ENCODE measurements at places on chromosomes 5 and 9.

DNA sequence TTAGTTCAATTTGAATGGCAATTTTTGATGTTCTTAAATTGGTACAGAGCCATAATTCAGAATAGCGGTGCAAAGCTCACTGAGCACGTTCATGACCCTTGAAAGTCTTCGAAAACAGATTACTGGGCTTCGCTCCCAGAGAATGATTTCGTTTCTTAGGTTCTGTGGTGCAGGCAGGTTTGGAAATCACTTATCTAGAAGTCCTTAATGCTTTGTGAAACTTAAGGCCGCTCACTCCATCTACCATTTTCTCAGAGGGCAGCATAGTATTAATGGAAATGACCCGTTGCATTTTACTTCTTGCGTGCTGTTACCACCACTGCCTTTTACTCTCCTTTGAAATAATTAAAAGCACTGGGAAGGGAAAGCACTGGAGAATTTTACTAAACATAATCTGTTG lies 2.9 kb upstream of the MAT2B start:
- no peak for DNase-seq

DNA sequence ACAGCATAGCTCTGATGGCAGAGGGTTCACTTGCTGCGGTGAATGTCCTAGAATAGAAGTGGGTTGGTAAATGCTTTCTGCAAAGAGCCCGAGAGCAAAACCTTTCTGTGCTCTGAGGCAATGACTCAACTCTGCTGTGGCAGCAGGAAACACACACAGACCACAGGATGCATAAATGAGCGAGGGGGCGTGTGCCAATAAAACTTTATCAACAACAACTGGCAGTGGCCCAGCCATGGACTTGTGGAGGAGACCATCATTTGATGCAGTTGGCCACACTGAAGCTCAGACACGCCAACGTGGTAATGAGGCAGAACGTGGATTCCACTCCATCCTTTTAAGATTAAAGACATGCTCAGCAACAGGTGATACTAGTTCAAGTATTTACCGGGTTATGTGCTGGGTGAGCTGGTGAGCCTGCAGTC lies 6.8 kb downstream of the MRPL36 start:
- no peak for DNase-seq

DNA sequence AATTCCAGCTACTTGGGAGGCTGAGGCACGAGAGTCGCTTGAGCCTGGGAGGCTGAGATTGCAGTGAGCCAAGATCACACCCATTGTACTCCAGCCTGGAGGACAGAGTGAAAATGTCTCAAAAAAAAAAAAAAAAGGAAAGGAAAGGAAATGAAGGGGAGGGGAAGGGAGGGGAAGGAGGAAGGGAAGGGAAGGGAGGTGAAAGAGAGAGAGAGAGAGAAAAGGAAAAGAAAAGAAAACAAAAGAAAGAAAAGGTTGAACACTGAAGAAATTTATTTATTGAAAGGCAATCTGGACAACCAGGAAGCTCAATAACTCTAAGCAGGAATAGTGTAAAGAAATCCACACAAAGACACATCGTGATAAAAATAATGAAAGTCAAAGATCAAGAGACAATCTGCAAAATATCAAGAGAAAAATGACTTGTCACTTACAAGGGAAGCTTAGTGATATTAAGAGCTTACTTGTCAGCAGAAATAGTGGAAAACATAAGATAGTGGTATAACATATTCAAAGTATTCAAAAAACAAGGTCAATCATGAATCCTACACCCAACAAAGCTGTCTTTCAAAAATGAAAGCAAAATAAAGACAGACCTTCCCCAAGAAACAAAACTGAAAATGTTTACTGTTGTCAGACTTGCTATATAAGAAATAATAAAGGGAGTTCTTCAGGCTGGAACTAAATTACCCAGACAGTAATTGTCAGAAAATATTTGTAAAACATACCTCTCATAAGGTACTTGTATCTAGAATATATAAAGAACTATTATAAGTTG lies 10.9 kb upstream of the RIMOC1 start:
- DNase-seq = no peak

DNA sequence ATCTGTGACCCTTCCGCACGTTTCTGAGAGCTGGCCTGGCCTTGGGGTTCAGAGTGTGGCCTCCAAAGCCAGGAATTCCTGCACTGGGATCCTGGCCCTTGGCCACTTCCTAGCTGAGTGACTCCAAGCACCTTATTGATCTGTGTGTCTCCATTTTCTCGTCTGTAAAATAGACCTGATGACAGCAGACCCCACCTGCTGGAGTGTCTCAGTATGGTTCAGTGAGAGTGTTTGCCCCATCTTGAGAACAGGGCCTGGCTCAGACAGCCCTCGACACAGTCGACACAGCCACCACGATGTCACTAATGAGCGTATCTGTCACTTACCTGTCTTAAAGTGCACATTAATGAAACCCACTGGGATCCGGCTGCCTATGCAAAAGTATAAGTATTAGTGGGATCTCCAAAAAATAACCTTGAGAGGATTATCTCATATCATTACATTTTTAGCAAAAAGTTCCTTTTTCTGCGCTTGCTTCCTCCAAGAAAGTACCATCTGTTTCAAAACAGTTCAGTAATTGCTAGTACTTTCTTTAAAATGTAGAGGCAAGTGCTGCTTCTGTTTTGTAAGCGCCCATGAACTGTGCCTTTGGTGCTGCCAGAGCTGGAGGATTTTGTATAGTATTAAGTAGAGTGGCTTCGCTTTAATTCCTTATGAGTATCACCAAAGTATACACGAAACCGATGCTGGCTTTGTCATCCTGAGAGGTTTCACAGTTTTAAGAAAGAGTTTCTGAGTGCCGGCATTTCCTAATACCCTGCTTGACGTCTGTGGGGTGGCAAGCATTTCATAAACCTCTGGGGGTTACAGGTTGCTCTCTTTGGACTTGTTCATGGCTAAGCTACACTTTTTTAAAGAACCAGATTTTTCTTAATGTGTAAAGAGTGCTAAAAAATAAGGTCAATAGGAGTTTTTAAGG lies 31.7 kb downstream of the UBE2QL1 start:
- DNase-seq = no peak

- DNase-seq = no peak
Observed at GRCh38 chr5:81558188-81558587, 164.3 kb upstream of the ACOT12 start.

DNA sequence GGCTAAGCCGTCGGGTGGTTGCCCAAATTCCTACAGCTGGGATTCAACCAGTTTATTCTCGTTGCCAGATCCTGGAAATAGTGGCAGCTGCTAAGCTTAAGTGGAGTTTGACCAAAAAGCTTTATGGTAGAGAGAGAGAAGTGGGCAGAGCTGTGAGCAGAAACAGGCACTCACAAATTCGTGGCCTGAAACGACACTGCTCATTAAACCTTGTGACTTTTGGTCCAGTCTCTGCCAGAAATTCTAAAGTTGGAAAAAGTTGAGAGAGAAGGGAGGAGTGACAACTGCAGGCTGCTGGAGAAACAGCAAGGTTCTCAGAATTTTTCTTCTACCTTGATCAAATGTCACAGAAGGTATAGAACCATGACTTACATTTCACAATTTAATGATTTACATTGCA lies 131.5 kb downstream of the MTX3 start:
- DNase-seq = no peak

DNA sequence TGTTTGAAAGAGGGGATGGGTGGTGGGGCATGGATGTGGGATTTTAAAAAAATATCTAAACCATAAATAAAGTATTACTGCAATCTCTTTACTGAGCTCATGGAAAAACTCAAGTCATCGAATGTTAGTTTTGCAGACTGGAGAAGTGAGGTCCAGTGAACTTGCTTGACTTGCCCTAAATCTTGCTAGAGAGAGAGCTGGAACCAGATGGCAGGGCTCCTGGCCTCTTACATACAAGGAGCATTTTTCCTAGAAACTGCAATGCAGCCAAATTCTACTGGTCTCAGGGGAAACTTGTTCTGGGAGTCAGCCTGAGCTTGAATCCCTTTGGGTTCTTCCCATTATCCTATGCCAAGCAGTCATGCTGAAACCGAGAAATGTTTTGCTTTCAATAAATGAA lies 2.9 kb upstream of the TGFBI start:
- DNase-seq = no peak

DNA sequence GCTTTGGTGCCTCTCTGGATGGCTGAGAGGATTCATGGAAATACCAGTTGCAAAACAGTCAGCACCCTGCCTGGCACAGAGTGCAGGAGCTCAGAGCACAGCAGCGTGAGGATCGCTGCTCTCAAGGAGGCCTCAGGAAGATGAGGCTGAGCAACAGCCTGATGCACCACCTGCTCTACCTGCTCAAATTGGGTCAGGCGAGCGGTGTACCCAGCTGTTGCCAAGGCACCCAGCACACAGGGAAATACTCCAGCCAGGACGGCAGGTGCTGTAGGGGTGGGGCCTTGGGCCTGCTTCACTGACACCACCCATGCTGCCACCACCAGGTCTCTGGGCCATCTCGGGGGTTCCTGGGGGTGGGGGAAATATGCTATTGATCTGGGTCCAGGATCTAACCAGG lies 4.3 kb downstream of the EEIG1 start:
- DNase-seq = no peak

DNA sequence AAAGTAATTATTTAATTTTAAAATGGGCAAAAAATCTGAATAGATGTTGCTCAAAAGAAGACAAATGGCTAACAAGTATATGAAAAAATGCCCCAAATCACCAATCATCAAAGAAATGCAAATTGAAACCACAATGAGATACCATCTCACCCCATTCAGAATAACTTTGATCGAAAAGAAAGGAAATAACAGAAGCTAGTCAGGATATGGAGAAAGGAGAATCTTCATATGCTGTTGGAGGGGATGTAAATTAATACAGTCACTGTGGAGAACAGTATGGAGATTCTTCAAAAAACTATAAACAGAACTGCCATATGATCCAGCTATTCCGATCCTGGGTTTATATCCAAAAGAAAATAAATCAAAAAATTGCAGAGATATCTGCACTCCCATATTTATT lies 418.5 kb upstream of the RGMB start:
- no peak for DNase-seq

- DNase-seq = no peak
Observed at GRCh38 chr5:172150514-172151425, 37.3 kb downstream of the STK10 start.

- DNase-seq = no peak
Observed at GRCh38 chr5:35246411-35246810, 16.1 kb upstream of the PRLR start.

- peak; percentile 35 for DNase-seq
Observed at GRCh38 chr5:6576861-6577501, 55.9 kb downstream of the NSUN2 start.

DNA sequence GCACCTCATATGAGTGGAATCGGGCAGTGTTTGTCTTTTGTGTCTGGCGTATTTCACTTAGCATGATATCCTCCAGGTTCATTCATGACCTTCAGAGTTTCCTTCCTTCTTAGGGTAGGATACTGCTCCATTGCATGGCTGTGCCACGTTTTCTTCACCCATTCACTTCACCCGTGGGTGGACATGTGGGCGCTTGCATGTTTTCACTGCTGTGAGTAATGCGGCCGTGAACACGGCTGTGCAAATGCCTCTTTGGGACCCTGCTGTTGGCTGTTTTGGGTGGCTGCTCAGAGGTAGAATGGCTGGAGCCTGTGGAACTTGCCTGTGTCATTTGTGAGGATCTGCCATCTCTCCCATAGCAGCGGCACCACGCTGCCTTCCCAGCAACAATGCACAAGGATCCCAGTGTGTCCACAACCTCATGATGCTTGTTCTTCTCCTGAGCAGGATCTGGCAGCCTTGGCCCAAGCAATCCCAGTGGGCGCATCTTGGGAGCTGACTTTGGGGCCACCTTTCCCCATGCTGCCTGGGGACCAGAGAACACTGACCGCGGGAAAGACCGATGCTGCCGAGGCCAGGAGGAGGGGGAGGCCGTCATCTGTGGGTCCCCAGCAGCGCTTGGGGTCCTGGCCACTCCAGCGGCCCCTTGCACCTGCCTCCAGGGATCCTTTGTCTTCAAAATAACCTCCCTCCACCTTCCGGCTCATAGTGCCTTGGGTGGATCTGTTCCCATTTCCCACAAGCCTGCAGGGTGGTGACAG lies 2.3 kb upstream of the SCGB3A1 start:
- DNase-seq = no peak

- DNase-seq = no peak
Observed at GRCh38 chr9:96720435-96720834, 57.5 kb downstream of the ZNF510 start.

- no peak for DNase-seq
Observed at GRCh38 chr9:126169736-126170135, 156.9 kb upstream of the MVB12B start.

GRCh38 chr5:122130152-122130551 lies 806 bp downstream of the ZNF474 start:
- no peak for DNase-seq

DNA sequence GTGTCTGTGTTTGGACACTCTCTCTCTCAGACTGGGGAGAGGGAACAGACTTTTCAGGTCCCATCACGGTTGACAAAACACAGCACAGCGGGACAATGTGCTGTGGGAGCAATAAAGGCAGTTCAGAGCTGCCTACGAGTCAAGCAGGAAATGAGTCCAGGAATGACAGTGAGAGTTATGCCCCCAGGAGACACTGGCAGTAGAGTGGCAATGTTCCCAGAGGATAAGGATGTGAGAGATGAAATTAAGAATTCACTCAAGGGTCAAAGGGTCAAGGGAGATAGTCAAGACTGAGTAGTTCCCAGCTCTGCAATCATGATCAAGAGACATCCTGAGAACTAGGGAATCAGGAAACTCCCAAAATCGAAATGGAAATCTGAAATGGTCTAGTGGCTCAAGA lies 156.1 kb downstream of the LURAP1L start:
- DNase-seq = no peak

GRCh38 chr9:124320062-124320973 lies 62.6 kb downstream of the NEK6 start:
- peak; percentile 54 for DNase-seq

GRCh38 chr9:30411571-30411970 lies 1972.9 kb upstream of the ACO1 start:
- no peak for DNase-seq

DNA sequence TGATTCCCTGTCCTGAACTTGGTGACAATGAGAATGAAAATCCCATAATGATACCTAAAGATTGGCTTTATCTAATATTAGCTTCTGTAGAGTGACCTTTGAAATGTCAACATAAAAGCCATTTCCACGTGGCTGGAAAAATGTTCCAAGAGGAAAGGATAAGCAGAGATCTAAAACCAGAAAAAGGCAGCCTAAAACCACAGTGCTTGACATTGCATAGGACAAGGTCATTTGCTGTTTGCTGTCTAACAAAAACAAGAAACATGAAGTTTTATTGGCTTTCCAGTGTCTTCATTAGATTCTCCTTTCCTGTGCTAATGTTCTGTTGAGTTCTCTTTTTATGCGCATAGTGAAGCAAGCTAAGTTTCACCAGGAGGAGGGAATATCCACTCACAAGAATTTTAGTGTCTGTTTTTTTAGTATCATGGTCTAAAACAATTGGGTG lies 44.6 kb downstream of the CPEB4 start:
- DNase-seq = no peak

GRCh38 chr9:133225171-133226011 lies 16.3 kb upstream of the OBP2B start:
- no peak for DNase-seq

DNA sequence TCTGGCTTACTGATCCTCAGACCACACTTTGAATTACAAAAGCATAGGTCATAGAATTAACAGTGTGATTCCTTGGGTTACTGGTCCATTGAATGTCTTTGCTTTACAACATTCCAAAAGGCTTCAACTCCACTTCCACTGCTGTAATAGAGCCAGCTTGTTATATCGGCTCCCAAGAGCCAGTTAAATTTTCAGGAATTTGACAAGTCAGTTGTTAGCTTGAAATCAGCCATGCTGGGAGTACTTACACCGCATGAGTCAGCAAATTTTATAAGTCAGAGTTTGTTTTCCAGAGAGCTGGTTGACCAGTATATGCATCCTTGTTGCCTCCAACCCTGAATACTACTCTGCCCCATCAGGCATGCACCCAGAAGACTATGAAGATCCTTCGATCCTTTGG lies 73.1 kb downstream of the FOXB2 start:
- DNase-seq = no peak
